ENCODE measurements at places on chromosomes 6 and 20.

DNA sequence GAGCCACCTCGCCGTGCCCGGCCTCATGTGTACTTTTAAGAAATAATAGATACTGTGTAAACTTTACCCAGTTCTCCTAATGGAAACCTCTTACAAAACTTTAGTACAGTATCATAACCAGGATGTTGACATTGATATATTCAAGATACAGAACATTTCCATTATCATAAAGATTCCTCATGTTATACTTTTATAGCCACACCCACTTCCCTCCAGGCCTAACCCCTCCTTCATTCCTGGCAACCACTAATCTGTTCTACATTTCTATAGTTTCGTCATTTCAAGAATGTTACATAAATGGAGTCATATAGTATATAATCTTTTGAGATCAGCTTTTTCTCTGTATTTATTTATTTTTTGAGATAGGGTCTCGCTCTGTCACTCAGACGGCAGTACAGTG is 52.6 kb upstream of the SALL4 start:
- no peak for DNase-seq

DNA sequence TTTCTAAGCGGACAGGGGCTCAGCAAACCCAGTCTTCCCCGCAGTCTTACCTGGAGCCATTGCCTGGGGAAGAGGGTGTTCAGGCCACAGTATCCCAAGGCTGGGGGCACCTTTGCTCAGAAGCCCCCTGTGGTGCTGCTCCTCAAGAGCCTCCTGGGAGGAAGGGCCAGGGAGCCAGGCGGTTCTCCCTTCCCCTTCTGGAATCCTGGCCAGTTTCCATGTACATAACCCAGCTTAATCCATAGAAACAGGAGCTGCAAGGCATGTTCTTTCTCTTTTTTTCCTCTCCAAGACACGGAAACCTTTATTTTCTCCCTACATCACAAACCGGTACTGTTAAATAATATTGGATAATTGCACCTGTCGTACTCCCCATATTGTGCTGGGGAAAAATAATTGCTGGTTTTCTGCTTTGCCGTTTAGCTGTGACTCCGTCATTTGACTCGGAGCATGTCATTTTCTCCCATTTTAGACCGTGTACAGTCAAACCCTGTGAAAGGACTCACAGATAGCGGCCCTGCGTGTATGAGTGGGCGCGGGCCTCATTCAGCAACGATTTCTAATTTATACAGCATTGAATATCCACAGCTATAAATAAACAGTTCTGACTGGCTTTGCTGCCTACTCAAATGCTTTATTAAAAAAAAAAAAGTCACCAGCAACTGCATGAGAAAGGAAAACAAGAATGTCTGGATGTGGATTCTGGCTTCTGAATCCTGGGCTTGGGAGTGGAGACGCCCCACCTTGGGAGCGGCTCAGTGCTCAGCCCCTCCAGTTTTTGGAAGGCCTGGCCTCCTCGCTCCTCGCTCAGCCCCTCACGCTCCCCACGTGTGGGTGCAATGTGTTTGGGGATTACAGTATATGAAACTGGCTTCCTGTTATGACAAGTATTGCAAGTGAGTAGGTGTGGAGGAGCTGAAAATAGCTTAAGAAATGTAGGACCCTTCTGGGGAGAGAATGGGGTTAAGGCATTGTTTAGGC is 67.3 kb downstream of the ADTRP start:
- DNase-seq: no peak

DNA sequence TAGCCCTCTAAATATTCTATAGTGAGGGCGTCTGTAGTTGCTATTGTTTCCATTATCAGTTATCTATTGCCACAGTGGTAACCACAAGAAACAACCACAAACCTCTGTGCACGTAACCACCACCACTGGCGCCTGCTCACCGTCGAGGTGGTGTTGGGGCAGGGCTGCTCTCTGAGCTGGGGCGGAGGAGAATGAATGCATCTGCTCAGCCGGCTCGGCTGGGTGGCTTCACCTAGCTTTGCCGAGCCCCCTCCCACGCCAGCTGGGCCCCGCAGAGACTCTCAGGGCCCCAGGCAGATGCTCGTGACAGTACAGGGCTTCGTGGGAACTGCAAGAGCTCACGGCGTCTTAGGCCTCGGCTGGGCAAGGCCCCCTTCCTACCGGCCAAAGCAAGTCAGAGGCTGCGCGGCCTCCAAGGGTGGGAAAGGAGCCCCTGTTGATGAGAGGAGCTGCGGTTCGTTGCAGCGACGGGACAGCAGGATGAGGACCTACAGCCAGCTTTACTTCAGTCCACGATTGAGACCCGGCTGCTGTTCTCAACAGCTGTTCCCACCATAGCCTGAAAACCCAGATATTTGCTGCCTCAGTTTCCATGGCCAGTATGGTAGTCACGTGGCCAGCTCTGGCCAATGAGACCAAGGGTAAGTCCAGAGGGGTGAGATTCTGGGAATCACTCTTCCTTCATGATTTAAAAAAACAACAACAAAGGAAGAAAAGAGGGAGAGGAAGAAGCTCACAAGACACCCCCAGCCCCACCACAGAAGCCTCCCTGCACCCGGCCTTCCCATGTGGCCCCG is 120.2 kb upstream of the AFDN start:
- DNase-seq: no peak

GRCh38 chr6:181049-181654 is 111.1 kb upstream of the DUSP22 start:
- no peak for DNase-seq

DNA sequence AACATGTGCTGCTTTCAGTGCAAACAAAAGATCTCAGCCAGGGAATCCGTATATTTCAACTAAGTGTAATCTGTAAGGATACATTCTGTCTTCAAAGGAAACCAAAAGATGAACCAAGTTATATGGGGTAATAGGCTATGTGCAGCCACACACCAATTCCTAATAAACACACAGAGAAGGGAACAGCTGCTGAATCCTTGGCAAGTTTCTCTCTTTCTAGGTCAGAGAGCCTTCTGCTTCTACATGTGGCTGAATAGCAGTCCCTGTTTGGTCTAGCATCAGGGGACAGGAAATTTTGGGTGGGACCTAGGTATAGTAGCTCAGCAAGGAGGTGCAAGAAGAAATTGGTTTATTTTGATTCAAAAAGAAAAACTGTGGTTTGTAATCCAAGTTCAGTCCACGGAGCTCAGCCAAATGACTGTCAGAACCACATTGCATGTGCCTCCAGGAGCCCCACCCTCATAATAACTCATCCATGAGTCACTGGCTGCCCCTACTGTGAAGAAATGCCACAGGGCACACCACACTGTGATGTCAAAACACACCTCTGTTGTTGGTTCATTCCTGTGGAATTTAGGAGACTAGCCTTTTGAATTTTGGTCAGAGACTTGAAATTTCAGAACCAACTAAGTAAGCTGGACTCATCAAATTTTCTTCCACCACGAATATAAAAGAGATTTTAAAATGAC is 21.1 kb downstream of the SPTLC3 start:
- peak; percentile 72 for DNase-seq

GRCh38 chr6:38493931-38494547 is 145.7 kb downstream of the BTBD9 start:
- peak; percentile 76 for DNase-seq

- no peak for DNase-seq
Observed at GRCh38 chr6:161091972-161092701, 100.6 kb downstream of the MAP3K4 start.

GRCh38 chr20:572727-573126 is 29.1 kb upstream of the CSNK2A1 start:
- no peak for DNase-seq

DNA sequence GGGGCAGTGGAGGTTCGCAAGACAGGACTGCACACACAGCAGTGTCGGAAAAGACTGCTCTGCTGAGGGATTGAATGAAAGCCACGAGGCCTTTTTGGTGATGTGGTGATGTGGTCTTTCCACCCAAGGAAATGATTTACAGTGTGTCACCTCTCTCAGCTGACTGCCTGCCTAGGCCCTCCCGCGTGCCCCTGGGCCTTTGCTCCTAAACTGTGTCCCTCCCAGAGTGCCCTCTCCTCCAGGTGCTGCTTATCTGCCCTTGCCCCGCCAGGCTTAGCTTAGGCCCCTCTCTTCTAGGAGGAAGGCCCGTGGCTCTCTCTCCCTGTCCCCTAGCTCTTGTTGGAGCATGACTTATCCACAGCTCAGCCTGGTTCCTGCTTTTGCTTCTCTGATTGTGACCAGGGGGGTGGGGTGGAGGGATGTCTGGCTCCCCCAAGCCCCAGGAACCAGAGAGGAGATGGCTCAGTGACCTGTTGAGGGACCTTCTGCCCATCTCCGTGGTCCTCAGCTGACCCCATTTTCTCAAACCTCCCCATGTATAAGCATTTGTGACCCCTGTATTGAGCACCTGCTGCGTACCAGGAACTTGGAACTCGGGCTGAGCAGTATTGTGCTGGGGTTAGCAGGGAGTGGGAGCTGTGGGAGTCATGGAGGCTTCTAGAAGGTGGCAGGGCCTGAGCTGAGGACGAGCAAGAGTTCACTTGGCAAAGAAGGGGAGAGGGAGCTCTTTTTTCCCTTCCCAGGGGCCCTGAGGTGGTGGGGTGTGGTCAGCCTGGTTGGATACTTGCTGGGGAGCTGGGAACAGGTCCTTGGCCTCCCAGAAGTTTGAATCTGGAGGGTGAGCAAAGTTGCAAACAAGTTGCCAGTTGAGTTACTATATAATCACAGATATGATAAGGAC is 2.2 kb downstream of the SRC start:
- DNase-seq: peak; percentile 54

DNA sequence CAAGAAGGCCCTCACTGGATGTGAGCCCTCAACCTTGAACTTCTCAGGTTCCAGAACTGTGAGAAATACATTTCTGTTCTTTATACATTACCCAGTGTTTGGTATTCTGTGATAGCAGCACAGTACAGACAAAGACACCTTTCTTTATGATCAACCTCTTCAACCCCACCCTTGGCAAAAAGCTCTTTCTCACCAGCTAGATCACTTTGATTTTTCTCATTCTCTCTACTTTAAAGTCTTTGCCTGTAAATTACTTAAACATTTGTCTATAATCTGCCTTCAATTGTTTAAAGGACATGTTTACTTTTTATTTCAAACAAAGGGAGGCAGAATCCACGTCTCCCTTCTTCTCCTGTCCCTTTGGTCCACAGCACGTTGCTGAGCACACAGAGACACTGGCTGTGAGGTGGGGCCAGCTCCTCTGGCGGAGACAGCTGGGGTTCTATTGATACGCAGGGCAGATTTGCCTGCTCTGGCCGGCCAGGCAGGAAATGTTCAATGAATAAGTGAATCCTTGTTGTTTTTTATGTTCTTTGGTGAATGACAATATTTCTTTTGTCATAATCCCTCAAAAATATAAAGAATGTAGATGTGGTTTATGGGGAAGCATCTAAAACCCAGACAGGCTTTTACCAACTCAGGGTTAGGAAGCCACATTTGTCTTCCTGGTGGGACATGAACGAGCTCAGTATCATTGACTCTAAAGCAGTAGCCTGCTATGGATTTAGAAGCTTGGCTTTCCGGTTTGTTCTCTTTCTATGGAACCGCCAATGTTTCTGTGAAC is 52.9 kb downstream of the NEDD9 start:
- DNase-seq: no peak

GRCh38 chr20:64211874-64212658 is 43.5 kb upstream of the PCMTD2 start:
- DNase-seq: no peak

GRCh38 chr6:118725944-118726343 is 74.6 kb upstream of the CEP85L start:
- no peak for DNase-seq

DNA sequence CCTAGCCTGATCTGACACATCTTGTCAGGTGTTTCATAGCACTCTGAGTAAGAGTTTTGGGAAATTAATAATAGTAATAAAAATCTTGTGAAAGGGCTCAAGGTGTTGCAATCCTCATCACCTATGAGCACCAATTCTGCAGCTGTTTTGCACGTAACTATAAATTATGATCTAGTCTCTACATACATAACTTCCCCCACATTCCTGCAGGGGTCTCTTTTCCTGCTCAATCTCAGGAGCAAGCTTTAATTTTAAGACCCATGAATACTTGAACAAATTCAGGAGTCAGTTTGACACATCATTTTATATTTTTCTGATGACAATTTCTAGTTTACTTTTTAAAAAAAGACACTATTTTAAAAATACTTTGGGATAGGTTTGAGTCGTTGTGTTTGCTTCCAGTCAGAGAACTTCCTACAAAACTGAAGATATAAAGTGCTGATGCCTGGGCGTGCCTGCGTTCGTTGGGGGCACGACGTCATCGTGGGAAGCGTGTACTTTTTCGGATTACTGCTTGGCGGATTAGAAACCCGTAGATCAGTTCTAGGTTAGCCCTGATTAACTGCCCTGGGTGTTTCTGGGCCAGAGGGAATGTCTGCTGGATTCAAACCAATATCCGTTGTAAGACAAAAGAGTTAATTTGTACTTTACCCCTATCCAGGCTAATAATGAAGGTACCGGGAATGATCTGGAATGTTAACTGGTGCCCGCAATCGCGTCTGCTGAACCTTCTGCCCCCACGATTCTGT is 1.0 kb upstream of the E2F3 start:
- peak; percentile 47 for DNase-seq

- DNase-seq: no peak
Observed at GRCh38 chr6:10406556-10406955, 8.3 kb downstream of the TFAP2A start.

DNA sequence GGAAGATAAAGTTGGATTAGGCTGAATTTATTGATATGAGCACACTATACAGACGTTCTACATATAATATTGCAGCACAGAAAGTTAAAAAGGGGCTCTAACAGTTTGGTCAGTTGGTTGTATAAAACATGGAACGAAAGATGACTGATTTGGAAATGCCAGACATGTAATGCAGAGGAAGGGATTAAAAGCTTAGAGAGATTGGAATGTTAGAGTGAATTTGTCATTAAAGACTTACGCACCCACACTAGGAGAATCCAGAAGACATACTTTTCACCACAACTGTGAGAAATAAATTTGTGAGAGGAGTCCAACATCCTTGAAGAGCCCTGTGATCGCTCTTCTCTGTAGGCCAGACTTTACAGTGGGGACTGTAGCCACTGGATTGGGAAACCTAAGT is 134.7 kb downstream of the GPR63 start:
- DNase-seq: no peak

DNA sequence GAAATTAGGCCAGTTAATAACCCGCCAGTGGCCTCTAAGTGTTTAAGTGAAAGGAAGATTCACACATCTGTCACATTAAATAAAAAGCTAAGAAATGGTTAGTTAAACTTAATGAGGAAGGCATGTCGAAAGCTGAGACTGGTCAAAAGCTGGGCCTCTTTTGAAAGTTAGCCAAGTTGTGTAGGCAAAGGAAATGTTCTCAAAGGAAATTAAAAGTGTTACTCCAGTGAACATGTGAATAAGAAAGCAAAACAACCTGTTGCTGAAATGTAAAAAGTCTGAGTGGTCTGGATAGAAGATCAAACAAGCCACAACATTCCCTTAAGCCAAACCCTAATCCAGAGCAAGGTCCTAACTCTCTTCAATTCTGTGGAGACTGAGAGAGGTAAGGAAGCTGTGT is 10.9 kb upstream of the MTRF1L start:
- DNase-seq: no peak
